ENCODE measurements at places on chromosomes 3 and 15.
A peak's percentile ranks its signal among the peaks of the same experiment; 100 is the strongest.

- no peak for DNase-seq
Measured at GRCh38 chr15:82122746-82123400, 77.1 kb upstream of the MEX3B start.

DNA sequence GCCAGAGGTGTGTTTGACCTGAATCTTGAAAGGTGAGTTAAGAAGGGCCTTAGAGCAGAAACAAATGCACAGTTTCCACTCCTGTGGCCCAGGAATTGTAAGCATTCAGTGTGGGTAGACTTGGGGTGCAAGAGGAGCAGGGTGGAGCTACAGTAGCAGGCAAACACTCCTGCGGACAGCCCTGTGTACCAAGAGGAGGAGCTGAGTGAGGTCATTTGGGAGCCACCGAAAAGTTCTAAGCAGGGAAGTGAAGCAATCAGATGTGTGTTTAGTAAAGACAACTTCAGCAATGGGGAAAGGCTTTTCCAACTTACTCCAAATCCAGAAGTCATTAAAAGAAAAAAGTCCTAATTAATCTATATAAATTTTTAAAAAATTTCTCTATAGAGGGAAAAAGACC, 99.3 kb downstream of the ARHGEF26 start:
- DNase-seq, result no peak

DNA sequence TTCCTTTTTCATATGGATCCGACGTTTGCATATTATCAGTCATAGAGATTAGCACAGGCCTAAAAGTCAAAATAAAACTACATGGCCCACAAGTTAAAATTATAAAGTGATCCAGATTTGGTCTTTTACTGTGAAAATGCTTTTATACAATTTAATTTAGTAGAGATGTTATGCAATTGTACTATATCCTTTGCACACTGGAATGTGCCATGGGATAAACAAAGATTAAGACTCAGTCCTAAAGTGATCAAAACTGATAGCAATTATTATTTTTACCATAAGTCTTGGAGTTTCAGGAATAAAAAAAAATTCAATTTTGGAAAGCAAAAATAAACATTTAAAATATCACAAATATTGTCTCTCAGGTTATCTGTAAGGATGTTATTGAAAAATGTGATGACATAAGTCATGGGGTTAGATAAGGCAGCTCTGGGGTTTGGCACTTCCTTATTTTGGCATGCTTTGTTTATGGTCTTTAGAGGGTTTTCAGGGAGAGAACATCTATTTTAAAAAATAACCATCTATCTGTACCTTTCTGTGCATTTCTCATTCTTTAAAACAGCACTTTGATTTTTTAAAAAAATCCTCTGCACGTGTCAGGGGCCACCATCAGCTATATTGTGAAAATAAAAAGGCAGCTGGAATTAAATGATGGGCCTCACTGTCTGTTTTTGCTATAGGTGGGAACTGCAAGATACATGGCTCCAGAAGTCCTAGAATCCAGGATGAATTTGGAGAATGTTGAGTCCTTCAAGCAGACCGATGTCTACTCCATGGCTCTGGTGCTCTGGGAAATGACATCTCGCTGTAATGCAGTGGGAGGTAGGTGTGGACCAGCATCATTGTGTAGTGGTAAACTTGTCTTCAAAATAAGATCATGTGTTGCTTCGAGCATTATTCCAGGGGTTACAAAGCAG, 67.3 kb downstream of the TGFBR2 start:
- DNase-seq, result peak; percentile 31

- peak; percentile 93 for DNase-seq
Measured at GRCh38 chr15:50107591-50108408, 11.2 kb downstream of the ATP8B4 start.

GRCh38 chr3:189567766-189568420, 63.3 kb upstream of the TP63 start:
- DNase-seq, result no peak
